Activated naive CD4-positive, alpha-beta T cell treated with Interleukin-2 at 50 U/mL for 16 hours (primary cell): ENCODE measurements at places on chromosomes 2 and 18.
A peak's percentile ranks its signal among the peaks of the same experiment; 100 is the strongest.

- DNase-seq: no peak
Observed at GRCh38 chr18:31555971-31556747, 35.5 kb upstream of the TTR start.

- no peak for DNase-seq
Observed at GRCh38 chr2:213066443-213066743, 85.0 kb downstream of the IKZF2 start.

DNA sequence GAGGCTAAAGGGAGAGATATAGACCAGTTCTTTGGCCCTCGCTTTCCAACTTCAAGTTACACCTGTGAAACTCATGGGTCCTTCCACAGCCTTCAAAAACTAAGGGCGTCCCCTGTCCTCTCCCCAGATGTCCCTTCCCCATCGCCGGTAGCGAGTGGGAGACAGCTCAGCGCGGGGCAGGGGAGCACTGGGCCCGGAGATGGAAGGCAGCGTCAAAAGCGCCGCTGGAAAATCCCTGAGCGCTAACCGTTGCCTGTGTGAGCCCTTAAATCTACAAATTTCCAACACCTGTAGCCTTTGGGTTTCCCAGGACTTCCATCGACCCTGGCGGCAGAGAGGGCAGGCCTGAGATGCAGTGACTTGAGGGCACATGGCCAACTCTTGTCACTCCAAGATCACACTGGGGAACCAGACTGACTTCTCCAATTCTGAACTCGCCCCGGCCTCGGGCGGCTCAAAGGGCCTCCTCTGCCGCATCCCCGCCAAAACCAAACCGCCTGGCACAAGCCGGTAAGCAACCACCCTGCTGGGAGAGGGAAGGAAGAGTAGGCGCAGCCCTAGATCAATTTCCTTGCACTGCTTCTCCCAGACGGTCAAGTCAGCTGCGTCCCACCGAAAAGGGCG lies 879 bp upstream of the EPAS1 start:
- peak; percentile 17 for DNase-seq

DNA sequence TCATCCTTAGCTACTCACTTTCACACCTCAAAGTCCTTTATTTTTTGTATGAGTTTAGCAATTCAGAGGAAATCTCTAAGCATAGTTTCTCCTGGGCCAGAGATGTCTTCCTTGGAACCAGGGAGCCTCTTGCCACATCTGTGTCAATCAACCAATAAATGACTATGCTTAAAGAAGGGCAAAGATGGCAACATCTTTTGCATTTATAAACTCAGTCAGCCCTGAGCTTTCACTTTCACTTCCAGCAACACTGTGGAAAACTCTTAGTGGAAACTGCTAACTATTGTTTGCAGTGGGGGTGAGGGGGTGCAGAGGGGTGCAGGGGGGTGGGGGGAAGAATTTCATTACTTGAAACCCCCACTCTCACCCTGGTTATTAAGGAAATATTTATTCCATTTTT lies 3.4 kb downstream of the ACVR1C start:
- DNase-seq: no peak

GRCh38 chr2:42085706-42086487 lies 38.1 kb downstream of the PKDCC start:
- DNase-seq: no peak

GRCh38 chr2:175931805-175932204 lies 70.3 kb downstream of the LNPK start:
- DNase-seq: no peak

DNA sequence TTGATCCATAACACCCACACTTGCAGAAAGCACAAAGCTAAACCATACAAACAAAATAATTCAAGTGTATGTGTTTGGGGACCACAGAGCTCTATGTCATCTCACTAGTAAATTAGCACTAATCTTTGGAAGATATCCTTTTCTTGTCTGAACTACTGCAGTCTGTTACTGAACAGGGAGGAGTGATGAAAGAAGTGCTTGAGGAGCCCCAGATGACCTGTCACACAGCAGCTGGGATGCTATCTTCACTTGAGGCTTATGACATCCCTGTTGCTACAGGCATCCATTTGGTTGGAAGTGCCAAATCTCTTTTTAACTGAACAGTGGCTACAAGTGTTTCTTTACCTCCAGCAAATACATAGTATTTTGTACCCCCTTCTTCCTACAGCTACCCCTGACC lies 386.3 kb upstream of the CHAC2 start:
- DNase-seq: no peak

GRCh38 chr2:236899146-236899545 lies 186.5 kb upstream of the COPS8 start:
- DNase-seq: no peak

- no peak for DNase-seq
Observed at GRCh38 chr2:184197413-184197812, 400.9 kb upstream of the ZNF804A start.

- no peak for DNase-seq
Observed at GRCh38 chr2:120303177-120303576, 42.8 kb upstream of the INHBB start.

- no peak for DNase-seq
Observed at GRCh38 chr2:164617466-164617865, 3.8 kb downstream of the GRB14 start.

DNA sequence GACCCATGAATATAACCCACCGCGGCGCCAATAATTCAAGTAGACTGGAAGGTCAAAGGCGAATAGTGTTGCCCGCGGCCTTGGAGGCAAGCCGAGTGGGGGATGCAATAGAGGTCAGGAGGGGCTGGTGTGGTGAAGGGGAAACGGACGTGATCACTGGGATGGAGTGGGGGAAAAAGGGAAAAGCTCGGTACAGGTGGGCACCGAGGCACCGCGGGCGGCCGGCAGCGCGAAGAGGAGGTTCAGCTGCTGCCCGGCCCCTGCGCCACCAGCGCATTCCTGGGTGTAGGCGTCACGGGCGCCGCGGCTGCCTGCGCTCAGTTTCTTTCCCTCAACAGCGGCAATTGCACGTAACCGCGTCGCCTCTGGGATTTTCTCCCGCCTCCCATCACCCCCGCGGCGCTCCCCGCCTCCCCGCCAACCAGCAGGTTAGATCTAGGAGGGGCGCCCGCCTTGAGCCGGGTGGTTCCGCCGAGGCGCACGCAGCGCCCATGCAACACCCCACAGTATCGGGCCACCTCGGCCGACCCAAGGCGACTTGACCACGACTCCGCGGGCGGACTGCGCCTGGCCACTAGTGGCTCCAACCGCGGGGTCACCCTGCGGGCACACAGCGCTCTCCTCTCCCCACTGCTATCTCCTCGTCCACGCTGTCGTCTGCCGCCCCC lies 1.5 kb downstream of the RND3 start:
- no peak for DNase-seq

- DNase-seq: no peak
Observed at GRCh38 chr2:95301876-95302641, 4.9 kb downstream of the KCNIP3 start.
